ENCODE measurements at places on chromosomes 13 and 19.
A peak's percentile ranks its signal among the peaks of the same experiment; 100 is the strongest.

GRCh38 chr19:49847731-49848696 lies 2.9 kb upstream of the PTOV1 start:
- DNase-seq, result peak; percentile 78

GRCh38 chr13:112657850-112658445 lies 31.9 kb upstream of the ATP11A start:
- no peak for DNase-seq

DNA sequence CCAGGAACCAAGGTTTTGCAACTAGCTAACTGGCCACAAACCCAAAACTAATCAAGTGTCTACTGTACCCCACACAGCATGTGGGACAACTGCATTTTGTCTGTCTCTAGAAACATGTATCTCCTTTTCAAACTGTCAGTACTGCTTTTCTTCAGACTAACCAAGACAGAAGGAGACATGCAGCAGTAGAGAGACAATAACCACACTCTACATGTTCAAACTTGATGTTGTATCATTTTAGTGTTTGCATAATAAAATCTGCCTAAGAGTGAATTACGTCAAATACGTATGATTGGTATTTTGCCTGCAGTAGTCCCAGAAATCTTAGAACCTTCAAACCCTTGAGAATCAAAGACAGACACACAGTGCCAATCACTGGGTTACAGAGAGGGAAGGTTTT lies 22.0 kb upstream of the FREM2 start:
- DNase-seq, result no peak

- DNase-seq, result peak; percentile 35
These were observed 63.9 kb upstream of the ATXN8OS start for GRCh38 chr13:70043685-70044084.

DNA sequence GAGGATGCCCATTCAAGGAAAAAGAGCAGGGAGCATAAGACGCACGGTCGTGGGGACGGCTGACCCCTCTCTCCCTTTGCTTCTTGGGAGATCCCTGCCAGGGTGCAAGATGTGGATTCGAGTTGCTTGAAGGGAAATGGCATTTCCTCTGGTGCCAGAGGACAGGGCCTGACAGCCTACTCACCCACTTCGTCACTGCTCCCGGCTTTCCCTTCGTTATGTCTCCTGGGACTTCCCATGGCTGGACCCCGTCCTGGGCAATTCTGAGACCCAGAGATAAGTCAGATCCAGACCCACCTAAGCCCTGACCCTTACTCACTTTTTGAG lies 1.2 kb downstream of the TBC1D17 start:
- no peak for DNase-seq

DNA sequence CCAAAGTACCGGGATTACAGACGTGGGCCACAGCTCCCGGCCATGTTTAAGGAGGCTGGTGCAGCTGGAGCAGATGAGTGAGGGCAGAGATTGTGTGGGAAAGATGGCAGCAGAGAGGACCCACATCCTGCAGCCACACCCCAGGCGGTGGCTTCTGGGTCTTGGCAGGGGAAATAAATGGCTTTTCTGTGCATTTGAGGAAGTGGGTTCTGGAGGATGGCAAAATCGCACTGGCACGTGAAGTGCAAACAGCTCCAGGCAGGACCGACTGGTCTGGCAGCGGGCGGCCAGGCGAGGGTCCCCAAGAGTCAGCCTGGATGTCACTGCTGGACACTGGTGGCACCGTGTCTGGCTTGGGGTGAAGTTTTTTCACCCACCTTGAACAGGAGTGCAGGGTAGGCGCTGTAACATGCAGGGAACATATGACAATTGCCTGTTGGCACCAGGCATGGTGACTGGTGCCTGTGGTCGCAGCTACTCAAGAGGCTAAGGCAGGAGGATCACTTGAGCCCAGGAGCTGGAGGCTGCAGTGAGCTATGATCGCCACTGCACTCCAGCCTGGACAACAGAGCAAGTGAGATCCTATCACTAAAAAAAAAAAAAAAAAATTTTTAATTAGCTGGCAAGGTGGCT lies 8.4 kb downstream of the B3GNT3 start:
- DNase-seq, result no peak

- peak; percentile 99 for DNase-seq
These were observed 8.4 kb downstream of the F2RL3 start for GRCh38 chr19:16897029-16897855.

GRCh38 chr19:49904136-49904535 lies 7.4 kb upstream of the IL4I1 start:
- DNase-seq, result no peak

DNA sequence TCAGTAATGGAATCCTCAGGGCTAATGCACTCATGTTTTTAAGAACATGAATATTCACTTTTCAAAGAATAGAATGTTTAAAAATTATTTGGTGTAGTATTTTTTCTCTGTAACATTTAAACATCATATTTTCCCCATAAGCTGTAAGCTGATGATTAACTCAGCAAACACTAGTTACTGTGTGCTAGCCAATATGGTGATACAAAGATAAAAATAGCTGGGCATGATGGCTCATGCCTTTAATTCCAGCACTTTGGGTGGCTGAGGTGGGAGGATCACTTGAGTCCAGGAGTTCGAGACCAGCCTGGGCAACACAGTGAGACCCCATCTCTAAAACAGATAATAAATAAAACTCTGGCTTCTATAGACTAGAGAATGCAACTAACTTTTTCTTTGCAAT lies 13.2 kb downstream of the RNF17 start:
- no peak for DNase-seq

DNA sequence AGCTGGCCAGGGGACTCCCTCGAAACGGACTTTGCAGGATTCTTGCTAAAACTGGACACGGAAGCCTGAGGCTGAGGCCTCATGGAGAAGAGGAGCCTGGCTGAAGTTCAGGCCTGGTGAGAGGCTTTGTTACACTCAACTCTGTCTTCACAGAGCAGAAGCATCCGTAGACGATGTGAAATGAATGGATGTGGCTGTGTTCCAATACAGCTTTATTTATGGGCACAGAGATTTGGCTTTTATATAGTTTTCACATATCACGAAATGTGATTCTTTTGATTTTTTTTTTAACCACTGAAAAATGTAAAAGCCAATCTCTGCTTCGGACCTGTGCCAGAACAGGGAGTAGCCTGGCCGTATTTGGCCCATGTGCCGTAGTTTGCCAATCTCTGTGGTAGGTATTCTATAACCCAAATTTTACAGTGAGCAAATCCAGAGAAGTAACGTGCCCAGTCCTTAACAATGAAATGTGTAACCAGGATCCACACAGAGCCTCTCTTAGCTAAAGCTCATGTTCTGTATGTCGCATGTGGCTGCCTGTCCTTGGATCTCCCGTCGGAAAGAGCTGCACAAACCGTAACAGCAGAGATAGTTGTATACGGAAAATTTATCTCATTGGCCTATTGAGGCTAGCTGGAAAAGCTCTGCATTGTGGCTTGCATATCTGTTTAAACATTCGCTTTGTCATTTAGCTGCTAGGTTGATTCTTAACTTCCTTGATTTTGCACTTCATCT lies 171.6 kb upstream of the RNF113B start:
- no peak for DNase-seq

DNA sequence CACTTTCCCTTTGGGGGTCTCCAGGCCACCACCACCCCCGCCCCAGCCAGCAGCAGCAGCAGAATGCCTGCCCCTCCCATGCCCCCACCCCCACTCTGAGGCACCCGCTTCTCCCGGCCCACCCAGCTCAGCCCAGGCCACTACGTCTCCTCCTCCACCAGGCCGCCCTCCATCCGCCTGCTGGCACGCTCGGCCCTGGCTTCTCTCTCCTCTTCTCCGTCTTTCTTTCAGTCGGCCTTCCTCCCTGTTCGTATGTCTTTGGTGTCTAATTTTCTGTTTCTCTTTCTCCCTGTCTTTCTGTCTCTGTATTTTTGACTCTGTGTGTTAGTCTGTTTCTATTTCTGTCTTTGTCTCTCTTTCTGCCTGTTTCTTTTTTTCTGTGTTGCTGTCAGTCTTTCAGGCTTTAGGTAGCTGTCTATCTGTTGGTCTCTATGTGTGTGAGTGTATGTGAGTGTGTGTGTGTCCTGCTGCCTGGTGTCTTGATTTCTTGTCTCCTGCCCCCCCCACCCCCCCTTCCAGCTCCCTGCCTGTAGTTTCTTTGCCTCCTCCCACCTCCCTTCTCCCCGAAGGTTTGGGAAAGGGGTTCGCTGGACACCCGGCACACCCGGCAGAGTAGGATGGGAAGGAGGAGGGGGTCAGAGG lies at the start of gene LGI4:
LGI4 (minus strand) TSS at position 459 of the 642 bp plus-strand sequence; CDS start at position 80, 379 bp downstream.
- DNase-seq, result no peak

- DNase-seq, result no peak
These were observed 1.3 kb upstream of the TEKTIP1 start for GRCh38 chr19:3537438-3538240.

- no peak for DNase-seq
These were observed 12.7 kb upstream of the DPY19L3 start for GRCh38 chr19:32392901-32393300.

DNA sequence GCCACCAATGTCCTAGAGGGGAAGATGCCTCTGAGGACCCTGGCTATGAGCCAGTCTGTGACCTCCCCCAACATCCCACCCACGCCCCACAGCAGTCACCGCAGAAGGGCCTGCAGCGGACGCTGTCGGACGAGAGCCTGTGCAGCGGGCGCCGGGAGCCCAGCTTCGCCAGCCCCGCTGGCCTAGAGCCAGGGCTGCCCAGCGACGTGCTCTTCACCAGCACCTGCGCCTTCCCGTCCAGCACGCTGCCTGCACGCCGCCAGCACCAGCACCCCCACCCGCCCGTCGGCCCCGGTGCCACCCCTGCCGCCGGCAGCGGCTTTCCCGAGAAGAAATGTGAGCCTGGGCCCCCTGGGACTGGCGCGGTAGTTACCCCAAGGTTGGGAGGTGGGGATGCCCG lies 30.6 kb downstream of the DPF1 start:
- DNase-seq, result no peak

- no peak for DNase-seq
These were observed 369.6 kb downstream of the KCTD12 start for GRCh38 chr13:76516586-76516985.

- DNase-seq, result no peak
These were observed 29.8 kb downstream of the DPF1 start for GRCh38 chr19:38194061-38194701.

DNA sequence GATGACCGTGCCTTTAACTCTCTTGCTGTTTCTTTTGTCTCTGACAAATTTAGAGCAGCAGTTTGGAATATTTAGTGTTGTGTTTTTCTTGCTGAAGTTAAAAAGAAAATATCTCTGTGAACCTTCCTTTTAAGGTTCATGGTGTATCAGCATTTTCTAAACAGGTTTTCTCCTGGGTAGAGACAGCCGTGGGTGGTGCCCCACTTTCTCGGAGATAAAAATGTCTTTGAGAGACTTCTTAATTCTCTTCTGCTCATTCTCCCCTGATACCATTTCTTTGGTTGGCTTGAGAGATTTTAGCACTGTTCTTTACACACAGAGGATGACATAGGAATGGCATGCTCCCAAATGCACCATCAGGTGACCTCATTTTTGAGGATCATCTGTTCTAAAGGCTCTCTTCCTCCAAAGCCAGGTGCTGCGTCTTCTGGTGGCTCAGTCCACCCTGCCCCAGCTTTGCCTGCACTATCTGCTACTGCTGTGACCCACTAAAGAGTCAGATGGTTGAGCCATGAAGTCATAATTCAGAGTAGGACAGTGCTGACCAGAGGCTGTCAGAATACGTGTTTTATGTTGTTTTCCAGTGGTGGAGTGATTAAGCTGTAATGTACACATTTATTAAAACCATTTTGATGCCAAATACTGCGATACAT lies 90.3 kb upstream of the SLC10A2 start:
- no peak for DNase-seq

DNA sequence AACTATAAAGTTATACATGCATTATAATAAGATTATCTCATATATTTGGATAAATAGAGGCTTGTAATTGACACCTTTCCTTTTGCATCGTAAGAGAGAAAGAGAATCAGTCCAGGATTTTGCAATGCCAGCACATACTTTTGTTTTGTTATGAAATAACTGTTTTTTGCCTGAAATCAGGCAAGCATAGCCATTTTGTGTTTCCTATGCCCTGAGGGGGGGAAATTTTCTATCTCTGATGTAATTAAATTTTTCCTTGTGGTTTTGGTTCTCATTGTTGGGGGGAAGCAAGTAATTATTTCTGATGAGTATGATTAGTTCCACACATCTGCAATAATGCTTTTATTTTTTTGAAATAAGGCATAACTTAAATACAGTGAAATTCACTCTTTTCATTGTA lies 229.4 kb downstream of the NDFIP2 start:
- peak; percentile 15 for DNase-seq

DNA sequence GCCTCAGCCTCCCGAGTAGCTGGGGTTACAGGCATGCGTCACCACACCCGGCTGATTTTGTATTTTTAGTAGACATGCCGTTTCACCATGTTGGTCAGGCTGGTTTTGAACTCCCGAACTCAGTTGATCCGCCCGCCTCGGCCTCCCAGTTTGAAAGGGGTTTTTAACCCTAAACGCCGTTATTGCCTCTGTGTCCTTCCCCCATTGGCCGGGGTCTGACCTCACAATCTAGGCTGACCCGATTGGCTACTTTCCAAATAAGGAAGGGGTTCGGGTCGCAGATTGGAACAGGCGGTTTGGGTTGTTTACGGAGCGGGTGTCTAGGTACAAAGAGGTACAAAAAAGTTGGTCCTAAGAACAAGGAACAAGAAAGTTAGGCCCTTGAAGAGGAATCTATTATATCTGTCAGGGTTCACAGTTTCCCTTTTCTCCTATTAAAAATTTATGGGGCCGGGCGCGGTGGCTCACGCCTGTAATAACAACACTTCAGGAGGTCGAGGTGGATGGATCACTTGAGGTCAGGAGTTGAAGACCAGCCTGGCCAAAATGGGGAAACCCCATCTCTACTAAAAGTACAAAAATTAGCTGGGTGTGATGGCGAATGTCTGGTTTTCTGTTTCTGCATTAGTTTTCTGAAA lies 1.0 kb downstream of the ZNF253 start:
- no peak for DNase-seq

DNA sequence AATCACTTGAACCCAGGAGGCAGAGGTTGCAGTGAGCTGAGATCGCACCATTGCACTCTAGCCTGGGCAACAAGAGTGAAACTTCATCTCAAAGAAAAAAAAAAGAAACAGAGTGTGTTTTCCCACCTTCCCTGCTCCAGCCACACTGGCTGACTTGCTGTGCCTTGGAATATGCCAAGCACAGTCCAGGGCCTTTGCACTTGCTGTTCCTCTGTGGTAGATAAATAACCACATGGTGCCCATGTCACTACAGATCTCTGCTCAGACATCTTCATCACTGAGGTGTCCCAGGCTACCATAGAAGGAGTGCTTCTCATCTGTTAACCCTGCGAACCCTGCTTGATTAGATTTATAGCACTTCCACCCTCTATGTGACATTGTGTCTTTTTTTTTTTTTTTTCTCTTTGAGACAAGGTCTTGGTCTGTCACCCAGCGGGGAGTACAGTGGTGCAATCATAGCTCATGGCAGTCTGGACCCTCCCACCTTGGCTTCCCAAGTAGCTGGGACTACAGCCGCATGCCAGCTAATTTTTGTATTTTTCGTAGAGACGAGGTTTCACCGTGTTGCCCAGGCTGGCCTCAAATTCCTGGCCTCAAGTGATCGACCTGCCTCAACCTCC lies 10.4 kb downstream of the SMARCA4 start:
- DNase-seq, result no peak

GRCh38 chr13:32432856-32433255 lies 4.9 kb upstream of the N4BP2L1 start:
- no peak for DNase-seq

Data from COLO829 (cell line).